ENCODE measurements at places on chromosomes 2 and 18.
A peak's percentile ranks its signal among the peaks of the same experiment; 100 is the strongest.

DNA sequence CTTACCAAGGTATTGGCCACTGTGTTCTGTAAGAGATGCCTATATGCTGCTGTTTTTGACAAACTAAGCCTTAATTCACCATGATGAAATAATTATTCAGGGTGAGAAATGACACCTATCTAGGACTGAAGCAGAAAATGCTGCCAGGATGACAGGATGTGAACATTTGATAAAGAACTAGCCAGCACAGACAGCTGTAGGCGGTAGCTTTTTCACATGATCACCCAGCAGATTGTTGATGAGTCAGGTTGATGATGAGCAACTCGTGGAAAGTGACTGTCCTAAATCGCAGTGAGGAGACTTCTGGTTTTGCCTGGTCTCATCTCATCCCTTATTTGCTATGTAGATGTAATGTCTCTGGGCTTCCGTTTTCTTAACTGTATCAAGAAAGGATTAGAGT lies 144.1 kb downstream of the PRPF40A start:
- no peak for DNase-seq

- peak; percentile 54 for DNase-seq
Observed at GRCh38 chr18:21218862-21219261, 23.2 kb upstream of the GREB1L start.

DNA sequence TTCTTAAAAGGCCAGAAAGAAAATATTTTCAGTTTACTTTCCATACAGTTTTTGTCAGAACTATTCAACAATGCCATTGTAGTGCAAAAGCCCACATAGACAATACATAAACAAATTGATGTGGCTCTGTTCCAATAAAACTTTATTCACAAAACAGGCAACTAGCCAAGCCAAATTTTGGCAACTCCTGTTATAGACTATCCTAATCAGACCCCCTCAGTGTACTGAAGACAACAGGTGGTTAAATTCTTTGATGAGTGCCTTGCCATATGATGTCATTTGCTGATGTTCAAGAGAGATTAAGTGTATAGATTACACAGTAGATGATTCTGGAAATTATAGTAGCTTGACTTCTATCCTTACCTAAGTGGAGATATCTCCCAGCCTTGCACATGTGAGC lies 83.4 kb downstream of the FANCL start:
- DNase-seq, result no peak

DNA sequence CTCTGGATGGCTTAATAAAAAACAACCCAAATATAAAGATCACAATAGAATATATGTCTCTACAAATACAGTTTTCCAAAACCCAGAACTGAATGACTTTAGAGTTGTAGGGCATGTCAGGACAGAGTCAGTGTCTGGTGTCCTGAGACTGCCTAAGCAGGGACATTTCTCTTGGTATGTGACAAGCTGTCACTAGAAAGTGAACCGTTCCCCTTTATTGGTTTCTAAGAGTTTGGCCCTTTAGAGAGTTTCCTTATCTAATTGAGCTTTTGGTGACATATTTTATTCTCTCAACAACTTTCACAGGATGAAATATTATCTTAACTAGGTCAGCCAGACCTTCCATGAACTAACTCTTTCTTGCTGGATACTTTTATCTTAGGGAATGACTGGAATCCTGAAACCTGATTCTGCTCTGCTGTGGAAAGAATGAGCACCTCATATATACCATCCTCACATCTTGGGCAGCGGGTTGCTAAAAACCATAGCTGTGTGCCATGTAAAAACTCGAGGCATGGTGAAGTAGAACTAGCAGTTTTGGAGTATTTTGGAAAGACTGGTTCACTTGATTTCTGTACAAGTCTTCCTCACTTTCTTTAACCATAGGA lies 54.8 kb downstream of the CAVIN2 start:
- no peak for DNase-seq

DNA sequence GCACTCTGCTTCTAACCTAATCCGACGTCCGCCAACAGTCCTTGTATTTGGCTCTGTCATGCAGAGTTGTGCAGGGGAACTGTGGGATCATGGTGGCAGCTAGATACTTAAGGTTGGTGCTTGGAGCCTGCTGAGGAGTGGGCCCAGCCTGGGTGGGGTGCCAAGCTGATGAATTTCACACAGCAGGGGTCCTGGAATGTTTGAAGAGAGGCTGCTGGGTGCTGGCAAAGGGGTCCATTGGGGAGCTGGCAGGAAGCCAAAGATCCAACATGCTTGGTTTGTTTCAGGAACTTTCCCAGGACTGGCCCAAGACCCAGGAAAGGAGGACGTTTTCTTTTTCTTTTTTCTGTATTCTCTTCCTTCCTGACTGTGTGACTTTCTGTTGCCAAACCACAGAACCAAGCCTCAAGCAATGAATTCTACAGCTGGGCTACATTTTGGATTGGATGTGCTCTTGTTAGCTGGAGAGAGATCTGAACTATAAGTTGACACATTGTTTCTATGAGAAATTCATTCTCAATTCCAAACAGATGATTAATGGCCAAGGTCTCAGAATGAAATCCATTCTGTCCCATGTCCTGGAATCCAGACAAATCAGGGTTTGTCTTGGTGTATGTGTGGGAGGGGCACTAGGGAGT lies 49.9 kb downstream of the DHRS9 start:
- DNase-seq, result no peak

DNA sequence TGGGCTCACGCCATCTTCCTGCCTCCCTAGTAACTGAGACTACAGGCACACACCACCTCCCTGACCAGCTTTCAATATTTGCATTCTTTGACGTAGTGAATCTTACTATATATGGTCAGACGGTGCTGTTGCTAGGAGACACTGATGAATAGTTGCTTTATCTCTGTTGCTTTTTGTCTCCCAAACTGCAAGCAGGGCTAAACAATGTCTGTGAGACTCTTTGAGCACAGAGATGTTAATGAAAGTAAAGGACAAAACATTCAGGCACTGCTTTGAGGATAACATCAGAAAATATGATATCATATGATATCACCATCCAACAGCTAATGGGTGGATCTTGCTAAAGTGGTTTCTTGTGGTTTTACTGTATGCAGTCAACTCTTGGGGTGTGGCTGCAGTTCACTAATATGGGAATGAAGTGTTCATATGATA lies 43.0 kb downstream of the EMILIN2 start:
- no peak for DNase-seq

GRCh38 chr18:55522011-55522410 lies 66.0 kb downstream of the TCF4 start:
- DNase-seq, result no peak

- DNase-seq, result peak; percentile 29
Observed at GRCh38 chr18:9987931-9988330, 74.1 kb downstream of the VAPA start.

- DNase-seq, result peak; percentile 39
Observed at GRCh38 chr2:177753682-177754491, 318.7 kb downstream of the PDE11A start.

- no peak for DNase-seq
Observed at GRCh38 chr2:174233771-174234275, 14.5 kb downstream of the OLA1 start.

DNA sequence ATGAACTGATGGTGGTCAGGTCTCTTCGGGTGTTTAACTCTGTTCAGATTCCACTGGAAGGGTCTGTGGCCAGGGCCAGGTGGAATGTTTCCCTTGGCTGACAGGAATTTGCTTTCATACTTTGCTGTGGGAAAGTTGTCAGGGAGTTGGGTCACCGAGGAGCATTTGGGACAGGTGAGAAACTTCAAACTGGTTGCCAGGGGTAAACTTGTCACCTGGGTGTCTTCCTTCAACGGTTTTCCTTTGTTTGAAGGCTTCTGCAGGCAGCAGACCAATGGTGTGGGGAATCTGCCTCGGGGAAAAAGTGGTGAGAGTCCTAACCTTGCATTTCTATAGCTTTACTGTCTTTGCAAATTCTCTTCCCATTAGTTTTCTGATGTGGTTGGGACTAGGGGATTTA lies 92.2 kb downstream of the TGFA start:
- no peak for DNase-seq

GRCh38 chr18:3103576-3103975 lies 90.6 kb upstream of the LPIN2 start:
- no peak for DNase-seq

DNA sequence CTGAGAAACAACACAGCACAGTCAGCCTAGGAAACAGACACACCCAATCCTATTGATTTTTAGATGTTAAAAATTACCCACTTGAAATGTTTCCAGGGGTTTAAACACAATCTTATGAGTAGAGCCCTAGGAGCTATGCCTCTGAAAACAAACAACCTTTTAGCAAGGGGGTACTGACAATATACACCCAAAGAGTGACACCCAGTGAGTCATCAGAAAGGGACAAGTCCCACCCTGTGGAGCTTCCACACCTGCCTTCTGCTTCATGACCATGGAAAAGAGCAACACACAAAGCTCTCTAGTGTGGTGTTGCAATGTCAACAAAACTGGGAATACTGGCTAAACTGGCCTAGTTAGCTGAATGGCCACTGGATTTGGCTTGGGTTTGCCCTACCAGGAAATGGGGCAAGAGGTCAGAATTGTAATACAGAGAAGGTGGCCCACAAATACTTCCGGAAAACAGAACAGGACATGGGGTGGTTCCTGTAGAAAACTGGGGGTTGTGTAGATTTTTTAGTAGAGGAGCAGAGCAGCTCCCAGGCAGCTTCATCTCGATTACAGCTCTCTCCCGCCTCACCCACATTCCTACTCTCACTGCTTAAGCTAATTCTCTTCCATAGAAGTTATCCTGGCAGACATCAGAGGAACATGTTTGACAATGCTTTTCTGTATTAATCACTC lies 98.2 kb downstream of the GAREM1 start:
- DNase-seq, result peak; percentile 75

GRCh38 chr2:150997702-150998440 lies 263.8 kb downstream of the RBM43 start:
- no peak for DNase-seq

- DNase-seq, result no peak
Observed at GRCh38 chr2:96866986-96867755, 2.7 kb downstream of the SEMA4C start.

GRCh38 chr18:57209713-57210106 lies 62.8 kb downstream of the BOD1L2 start:
- DNase-seq, result peak; percentile 66

GRCh38 chr2:144162652-144163051 lies 357.3 kb downstream of the ZEB2 start:
- DNase-seq, result peak; percentile 5

- DNase-seq, result no peak
Observed at GRCh38 chr2:108538000-108538625, 3.8 kb downstream of the LIMS1 start.

Data from NCI-H1417 (cell line).